ENCODE measurements at places on chromosomes 13 and 19.

DNA sequence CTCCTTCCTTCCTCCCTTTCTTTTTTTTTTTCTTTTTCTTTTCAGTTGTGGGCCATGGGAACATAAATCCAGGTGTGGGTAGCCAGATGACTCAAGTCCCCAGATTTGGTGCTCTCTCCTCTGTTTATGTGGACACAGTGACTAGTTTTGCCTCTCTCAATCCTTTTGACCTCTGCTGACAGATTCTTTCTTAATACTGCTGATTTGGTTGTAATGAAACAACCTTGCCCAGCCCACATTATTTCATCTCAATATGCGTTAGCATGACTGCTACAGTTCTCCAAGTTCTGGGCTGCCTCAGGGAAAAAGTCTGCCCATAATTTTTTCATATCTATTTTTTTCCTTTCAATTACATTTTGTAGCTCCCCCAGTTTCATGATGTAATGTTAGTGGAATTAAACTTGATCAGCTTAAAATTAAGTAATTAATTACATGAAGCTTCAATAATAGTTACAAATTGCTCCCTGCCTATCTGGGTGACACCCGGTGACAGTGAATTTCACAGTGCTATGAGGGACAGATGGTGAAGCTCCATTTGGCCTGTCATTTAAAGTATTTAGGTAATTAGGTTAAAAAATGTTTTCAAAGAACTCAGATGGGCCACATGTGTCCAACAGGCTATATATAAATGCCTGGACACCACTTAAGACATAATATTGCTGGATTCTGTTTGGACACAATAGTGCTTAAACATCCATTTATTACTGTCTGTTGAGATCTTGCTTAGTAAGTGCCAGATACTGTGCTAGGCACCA lies 118.8 kb upstream of the FRY start:
- no peak for DNase-seq

DNA sequence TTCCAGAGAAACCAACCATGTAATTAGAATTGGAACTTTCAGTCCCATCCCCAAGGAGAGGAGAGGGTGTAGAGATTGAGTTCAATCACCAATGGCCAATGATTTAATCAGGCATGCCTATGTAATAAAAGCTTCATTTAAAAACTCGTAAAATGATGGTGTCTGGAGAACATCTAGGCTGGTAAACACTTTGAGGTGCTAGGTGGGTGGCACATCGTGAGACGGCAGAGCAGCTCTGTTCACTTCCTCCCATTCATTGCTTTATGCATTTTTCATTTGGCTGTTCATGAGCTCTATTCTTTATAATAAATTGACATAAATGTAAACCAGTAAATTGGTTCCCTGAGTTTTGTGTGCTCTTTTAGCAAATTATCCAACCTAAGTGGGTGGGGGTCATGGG lies 90.1 kb downstream of the ELF1 start:
- DNase-seq: no peak

GRCh38 chr13:53028637-53029203 lies at the start of gene OLFM4:
Gene OLFM4 (plus strand): TSS chr13:53028813. CDS start chr13:53028837, 24 bp downstream.
- DNase-seq: no peak

GRCh38 chr19:54294539-54294938 lies 13.6 kb upstream of the LILRB2 start:
- DNase-seq: no peak

DNA sequence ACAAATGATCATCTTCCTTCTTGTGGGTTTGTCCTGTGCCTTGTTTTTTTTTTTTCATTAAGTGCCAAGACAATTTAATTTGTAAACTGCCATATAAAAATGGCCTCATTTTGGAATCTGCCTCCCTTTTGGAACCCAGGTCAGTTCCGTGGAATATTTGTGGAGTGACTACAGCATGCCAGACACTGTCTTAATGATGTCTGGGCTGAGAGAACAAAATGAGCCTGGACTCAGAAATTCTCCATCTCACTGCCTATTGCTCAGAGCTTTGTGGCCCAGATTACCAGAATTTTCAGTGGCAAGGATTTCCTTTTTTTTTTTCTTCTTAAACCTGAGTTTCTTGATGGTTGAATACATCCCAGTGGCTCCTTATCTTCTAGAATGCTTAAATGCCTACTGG lies 340.6 kb downstream of the ENOX1 start:
- no peak for DNase-seq

- no peak for DNase-seq
These were observed 7.9 kb downstream of the SAMD4B start for GRCh38 chr19:39350156-39350555.
